ENCODE measurements at places on chromosomes 4 and X.

GRCh38 chrX:136963973-136964372 is 69.8 kb downstream of the GPR101 start:
- no peak for DNase-seq

GRCh38 chr4:186704057-186704456 is 19.6 kb downstream of the FAT1 start:
- DNase-seq = no peak

DNA sequence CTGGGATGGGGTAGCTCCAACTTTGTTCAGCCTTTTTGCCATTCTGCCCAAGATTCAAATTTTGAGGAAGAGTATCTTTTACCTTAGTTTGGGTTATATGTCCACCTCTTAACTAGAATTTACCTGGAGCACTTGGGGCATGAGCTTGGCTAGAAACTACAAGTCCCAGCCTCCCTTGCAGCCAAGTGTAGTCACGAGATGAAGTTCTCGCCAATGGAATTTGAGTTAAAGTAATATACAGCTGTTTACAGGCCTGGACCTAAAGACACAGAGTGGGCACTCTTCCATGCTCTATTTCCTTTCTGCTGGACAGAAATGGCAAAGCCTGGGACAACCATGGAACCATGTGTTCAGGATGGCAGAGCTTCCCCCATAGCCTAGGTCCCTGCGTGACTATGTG is 233.6 kb upstream of the GATB start:
- DNase-seq = no peak

- no peak for DNase-seq
These were observed 29.9 kb upstream of the PGRMC1 start for GRCh38 chrX:119206203-119206602.

DNA sequence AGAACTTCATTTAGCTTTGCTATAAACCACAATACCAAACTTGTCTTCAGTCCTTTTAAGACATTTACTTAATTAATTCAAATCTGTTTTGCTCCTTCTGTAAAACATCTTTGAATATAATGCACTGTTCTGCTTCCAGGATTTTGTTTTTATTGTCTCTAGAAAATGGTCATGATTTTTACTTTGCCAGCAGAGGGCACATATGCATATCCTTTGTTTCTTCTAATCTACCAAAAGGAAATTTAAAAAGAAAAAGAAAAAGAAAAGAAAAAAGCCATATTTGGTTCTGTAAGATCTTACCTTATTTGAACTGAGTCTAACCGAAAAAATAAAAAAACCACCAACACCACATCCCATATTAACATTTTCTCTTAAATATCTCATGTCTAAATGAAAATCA is 101.9 kb upstream of the CCSER1 start:
- DNase-seq = no peak

DNA sequence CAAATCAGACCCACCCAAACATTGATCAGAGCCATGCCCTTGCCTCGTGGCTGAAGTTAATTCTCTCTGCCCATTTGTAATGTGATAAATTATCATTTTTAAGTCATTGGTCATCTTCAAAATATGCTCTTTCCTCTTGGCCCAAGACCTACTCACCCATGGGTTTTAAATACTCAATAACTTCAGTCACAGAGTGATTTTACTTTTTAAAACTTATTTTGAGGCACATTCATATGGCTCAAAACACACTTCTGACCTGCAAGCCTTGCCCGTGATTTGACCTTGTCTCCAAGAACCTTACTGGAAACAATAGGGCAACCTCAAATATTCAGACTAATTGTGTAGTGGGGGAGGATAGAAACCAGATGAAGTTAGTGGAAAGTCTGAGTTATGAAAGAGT is 176.2 kb upstream of the LNX1 start:
- DNase-seq = no peak

- no peak for DNase-seq
These were observed 70.0 kb upstream of the TSPAN5 start for GRCh38 chr4:98728433-98728832.

- DNase-seq = no peak
These were observed 119.2 kb downstream of the EFNB1 start for GRCh38 chrX:68947882-68948605.

DNA sequence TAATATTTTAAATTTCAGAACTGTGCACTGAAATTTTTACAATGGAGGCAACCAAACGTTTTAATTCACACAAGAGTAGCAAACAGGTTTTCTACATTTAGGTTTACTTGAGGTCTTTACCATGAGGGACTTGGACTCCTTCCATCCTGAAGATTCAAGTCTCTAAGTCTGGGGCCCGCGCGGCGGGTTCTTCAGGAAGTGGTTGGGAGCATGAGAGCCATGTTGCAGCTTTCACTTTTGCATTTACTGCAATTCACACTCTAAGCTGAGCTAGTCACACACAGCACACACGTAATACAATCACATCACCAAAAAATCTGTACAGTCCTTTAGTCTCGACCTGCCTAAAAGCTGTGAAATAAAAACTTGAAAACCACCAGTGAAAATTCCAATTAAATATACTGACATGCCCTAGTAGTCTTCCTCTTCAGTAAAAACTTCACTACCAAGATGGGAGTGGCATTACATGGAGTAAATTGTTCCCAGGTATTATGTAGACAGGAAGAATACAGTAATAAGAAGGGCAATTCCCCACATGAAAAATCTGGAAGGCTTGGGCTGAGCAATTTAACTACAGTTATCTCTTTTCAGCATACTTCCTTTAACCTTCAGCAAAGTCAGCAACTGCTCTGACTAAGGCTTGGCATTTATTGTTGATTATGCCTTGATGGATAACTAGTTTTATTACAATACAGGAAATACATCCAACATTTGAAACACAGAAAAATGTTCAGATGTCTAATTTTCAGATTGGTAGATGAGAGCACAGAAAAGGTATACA is 571.1 kb upstream of the DIPK2B start:
- no peak for DNase-seq

- no peak for DNase-seq
These were observed 544.7 kb downstream of the SPRY1 start for GRCh38 chr4:123941306-123941705.
